AG09309 (cell line): ENCODE measurements at places on chromosomes 2 and 18.
A peak's percentile ranks its signal among the peaks of the same experiment; 100 is the strongest.

GRCh38 chr2:86634352-86634751, 10.7 kb upstream of the RNF103 start:
- DNase-seq, result no peak

DNA sequence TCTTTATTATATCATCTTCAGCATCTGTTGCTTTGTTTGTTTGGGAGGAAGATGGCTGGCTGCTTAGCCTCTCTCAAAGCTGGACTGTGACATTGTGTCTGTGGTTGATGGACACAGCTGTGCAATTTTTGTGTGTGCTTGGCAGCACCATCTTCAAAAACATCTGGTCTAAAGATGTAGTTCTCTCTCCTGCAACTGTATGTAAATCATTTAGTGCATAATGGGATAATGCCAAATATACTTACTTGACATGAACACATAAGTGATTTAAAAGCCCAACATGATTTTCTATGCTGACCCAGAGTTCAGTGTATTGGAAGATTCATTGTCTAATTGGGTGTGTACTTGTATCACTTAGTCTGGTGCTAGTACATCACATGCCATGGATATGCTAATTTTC, 112.2 kb downstream of the MAP4K4 start:
- DNase-seq, result no peak

GRCh38 chr18:47981320-47981719, 50.9 kb upstream of the SMAD2 start:
- no peak for DNase-seq

- DNase-seq, result no peak
Observed at GRCh38 chr2:239386001-239386670, 14.7 kb downstream of the HDAC4 start.

DNA sequence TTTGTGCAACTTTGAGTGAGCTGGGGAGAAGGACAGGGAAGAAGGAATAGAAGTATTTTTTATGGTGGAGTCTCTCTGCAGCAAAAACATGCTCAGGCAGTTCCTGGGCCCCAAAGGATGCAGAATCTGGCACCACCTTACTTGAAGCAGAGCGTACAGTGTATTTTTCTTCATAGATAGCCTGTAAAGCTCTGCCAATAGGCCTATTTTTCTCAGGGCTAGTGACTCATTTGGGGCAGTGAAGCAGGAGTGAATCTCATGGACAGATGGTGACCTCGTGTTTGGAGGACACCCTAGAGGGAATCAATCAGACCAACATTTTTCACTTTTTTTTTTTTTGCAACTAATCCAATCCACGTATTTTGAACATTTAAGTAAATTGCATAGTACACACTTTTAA, 268.1 kb upstream of the CXCR4 start:
- DNase-seq, result no peak

DNA sequence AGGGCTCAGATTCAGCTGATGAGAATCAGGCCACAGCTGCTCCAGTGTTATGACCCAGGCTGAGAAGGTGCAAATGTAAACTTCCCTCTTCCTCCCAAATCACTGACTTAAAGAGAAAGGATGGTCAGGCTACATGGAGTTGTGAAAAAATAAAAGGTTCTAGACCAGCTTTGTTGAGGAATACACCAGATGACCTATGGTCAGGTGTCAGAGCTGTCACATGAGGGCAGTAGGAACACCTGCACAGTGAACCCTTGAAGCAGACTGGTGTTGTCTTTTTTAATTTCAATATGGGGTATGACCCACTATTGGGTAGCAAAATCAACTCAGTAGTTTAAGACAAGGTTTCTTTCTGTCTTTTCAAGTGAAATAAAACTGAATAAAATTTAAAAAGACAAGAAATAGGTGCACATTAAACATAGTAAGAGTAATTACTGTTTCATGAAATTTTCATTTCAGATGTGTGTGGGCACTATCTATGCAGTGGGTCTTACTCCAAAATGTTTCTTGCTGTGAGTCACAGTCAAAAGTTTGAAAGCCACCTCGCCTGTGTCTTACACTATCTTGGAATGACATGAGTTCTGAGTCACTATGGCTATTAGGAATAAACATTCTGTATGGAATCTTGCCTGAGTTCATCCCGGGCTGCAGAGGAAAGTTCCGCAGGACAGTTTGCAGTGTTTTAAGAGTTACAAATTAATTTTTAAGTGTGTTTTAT, 83.6 kb downstream of the ACVR1 start:
- peak; percentile 34 for DNase-seq

GRCh38 chr2:119864318-119864717, 104.6 kb downstream of the PTPN4 start:
- no peak for DNase-seq

DNA sequence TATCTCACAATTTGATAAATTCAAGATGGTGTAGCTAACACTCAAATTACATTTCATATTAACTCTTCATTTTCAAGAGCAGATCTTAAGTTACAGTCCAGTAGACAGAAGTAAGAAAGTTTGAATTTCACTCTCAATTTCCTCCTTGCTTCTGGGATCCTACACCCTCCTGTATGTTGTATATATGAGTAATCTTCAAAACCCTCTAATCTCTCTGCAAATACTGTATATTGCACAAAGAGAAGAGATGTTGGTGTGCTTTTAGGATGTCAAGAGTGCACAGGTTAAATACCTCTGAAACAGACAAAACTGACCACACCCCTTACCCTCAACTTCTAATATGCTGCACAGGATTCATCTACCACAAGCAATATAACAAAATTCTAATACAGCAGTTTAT, 6.7 kb downstream of the CHST9 start:
- no peak for DNase-seq

- no peak for DNase-seq
Observed at GRCh38 chr18:78979056-78979729, 425 bp upstream of the SALL3 start.

GRCh38 chr2:52475590-52475989, 1292.0 kb upstream of the CHAC2 start:
- no peak for DNase-seq

DNA sequence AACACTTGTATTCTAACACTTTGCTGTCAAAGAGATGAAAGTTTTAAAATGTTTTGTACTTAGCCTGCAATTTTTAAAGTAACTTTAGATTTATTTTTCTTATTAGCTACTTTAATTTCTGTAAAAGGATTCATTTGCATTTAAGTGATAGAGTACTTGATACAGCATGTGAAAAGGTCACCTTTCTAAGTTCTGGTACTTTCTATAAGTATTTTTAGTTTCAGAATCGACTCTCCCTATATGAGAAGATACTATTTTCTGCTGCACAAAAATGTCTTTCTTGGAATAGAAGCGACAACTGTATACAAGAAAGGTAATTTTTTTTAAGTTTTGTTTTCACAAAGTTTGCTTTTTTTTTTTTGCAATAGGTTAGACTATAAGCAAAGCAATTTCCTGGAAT, 72.9 kb downstream of the METTL8 start:
- no peak for DNase-seq

- DNase-seq, result no peak
Observed at GRCh38 chr2:177432703-177433102, 40.1 kb downstream of the AGPS start.

GRCh38 chr2:24509425-24509824, 18.4 kb downstream of the NCOA1 start:
- no peak for DNase-seq

DNA sequence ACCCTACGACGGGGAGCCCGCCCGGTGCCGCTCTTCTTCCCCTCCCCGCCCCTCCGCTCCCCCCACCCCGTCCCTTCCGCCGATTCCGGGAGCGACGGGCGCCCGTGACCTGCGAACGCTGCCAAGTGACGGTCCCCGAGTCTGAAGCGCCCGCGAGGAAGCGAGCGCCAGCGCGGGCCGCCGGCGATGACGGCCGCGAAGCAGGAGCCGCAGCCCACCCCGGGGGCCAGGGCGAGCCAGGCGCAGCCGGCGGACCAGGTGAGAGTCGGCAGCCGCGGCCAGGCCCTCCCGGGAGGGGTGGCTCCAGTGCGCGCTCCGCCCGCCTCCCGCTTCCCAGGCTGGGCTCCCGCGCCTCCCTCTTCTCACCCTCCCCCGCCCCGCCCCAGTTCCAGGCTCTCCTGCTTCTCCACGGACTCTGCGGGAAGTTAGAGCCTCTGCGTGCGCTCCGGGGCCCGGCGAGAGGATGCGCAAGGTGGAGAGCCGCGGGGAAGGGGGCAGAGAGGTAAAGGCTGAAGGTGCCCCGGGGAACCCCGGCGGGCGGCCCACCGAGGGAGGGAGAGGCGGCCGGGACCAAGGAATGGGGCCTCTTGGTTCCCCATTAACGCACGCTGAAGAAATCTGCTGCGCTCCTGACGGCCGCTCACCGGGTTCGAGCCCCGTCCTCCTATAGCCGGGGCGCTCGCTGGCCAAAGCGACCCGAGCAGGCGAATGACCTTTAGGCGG, 719.5 kb downstream of the DPP10 start:
- no peak for DNase-seq

GRCh38 chr2:160007111-160007510, 55.3 kb downstream of the PLA2R1 start:
- no peak for DNase-seq

DNA sequence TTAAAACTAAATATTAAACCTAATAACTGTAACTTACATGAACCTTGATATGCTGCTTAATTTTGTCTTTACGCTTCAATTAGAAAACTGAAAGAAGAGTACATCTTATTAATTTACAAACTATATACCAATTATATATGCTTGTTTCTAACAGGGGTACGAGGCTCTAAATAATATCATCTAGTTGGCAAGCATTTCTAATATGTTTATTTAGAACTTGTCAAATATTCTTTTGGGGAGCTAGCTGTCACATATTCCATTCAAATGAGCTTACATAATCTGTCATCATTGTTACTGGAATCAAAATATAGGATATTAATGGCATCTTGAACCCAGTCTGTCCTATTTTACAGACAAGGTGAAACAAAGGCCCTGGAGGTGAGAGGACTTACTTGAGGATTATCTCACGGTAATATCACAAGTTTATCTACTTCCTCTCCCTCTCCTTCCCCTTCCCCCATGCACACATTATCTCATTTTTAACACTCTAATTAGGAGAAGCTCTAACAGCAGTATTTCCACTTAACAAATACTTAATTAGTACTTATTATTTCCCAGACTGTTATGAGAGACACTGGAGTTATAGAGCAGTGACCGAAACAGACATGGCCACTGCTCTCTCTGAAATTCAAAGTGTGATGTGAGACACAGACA, 3.5 kb downstream of the PRKD3 start:
- no peak for DNase-seq

- no peak for DNase-seq
Observed at GRCh38 chr18:9283791-9284190, 50.8 kb upstream of the TWSG1 start.

DNA sequence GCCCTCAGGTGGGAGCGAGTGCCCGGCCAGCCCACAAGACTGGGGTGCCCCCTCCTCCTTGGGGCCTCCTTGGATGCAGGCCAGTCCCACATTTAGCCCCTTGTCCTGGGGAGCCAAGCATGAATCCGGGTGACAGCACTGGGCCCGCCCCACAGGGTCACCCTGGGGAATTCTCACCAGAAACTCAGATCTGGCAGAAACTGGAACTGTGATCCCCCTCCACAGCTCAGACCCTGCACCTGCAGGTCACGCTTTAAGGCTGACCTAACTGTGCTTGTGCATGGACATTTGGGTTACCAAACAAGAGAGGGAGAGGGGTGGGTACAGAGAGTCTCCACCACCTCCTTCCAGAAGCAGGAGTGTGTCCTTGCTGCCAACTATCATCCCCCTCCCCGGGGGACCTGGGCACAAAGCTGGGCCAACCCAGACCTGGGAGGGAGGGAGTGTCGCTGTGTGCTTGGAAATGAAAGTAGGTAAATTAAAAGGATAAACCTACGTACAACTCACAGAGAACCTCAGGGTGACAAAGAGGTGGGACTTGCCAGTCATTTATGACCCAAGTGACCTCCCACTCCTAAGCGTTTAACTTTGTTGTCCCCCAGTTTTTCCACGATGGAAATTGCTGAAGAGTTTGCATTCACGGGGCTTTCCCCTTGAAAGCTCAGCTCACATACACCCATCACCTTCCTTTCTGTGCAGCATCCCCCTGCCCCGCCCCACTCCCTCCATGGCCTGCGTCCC, 9.1 kb downstream of the ITM2C start:
- no peak for DNase-seq

GRCh38 chr2:6605836-6606505, 259.7 kb downstream of the CMPK2 start:
- no peak for DNase-seq

- DNase-seq, result no peak
Observed at GRCh38 chr2:216289470-216289869, 82.8 kb downstream of the MARCHF4 start.

GRCh38 chr2:31728406-31729064, 147.8 kb upstream of the SRD5A2 start:
- no peak for DNase-seq

- DNase-seq, result no peak
Observed at GRCh38 chr2:189015359-189015758, 41.2 kb downstream of the COL3A1 start.

- no peak for DNase-seq
Observed at GRCh38 chr2:40397765-40398164, 54.1 kb downstream of the SLC8A1 start.

GRCh38 chr2:239818531-239819011, 206.6 kb downstream of the NDUFA10 start:
- no peak for DNase-seq
